Stimulated activated naive CD4-positive, alpha-beta T cell (primary cell): ENCODE measurements at places on chromosomes 13 and 19.

GRCh38 chr13:46817838-46818476 lies 21.0 kb upstream of the ESD start:
- no peak for DNase-seq

GRCh38 chr13:112703449-112704284 lies 13.8 kb downstream of the ATP11A start:
- DNase-seq: no peak

DNA sequence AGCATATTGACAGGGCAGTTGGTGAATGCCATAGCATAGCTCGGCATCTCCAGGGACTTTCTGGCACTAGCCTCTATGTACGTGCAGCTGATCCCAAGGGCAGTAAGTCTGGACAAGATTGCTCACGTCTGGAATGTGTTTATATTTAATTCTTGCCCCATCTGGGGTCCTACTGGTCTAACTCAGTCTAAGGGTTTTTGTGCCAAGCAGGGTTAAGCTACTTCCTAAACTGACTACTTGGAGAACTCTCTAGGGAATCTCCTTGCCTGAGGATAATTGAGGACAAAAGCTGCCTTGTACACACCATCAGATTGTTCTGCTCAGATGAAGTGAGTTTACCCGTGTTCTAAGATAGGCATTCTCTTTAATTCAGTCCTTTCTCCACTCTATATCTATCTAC lies 358.1 kb downstream of the MYO16 start:
- no peak for DNase-seq

GRCh38 chr13:106520251-106521054 lies 15.0 kb downstream of the EFNB2 start:
- DNase-seq: no peak

GRCh38 chr13:75685239-75685697 lies 49.1 kb downstream of the LMO7 start:
- no peak for DNase-seq

DNA sequence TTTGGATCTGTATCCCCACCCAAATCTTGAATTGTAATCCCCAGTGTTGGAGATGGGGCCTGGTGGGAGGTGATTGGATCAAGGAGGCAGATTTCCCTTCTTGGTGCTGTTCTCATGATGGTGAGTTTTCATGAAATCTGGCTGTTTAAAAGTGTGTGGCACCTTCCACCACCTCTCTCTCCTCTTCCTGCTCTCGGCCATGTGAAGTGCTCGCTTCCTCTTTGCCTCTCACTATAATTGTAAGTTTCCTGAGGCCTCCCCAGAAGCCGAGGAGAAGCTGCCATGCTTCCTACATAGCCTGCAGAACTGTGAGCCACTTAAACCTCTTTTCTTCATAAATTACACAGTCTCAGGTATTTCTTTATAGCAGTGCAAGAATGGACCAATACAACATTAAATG lies 15.7 kb downstream of the COMMD6 start:
- no peak for DNase-seq

DNA sequence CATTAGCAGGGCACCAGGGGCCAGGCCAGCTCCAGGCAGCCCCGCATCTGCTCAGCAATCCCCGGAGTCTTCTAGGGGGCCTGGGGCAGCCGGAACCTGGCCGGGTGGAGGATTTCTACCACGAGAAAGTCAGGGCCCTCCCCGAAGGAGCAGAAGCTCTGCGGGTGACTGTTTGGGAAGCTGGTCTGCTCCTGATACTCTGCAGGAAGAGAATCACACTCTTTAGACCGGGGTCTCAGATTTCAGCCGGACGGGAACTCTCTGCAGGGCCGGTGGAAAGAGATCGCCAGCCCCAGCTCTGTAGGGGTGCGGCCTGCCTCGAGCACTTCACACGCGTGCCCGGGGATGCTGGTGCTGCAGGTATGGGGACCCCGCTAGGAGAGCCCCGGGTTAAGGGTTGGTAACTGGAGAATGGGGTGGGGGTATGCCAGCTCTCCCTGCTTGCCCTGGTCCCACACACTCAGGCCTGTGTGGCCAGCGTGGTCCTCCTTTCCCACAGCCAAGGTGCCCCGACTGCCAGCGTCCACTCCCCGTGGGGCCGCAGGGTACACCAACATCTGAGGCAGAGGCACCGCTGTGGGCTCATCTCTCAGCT lies 20.1 kb downstream of the RASA3 start:
- no peak for DNase-seq

GRCh38 chr19:1882089-1882785 lies 3.1 kb downstream of the ABHD17A start:
- DNase-seq: peak; percentile 72

DNA sequence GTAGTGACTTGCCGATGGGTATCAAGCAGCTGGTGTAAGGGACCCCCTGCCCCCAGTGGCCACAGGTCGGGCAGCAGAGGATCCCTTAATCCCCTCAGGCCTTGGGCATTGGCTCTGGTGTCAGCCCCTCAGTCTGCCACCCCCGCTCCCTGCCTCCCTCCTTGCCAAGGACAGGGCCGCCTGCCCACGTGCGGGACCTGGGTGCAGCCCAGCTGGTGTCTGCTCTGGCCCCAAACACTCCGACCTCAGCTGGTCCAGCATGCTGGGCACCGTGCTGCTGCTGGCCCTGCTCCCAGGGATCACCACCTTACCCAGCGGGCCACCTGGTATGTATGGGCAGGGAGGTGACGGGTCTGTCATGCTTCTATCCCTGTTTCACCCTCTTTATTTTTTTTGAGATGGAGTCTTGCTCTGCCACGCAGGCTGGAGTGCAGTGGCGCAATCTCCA lies at the start of gene TGFBR3L:
Gene TGFBR3L (plus strand): TSS at position 233 of the 448 bp plus-strand sequence.
- no peak for DNase-seq

GRCh38 chr13:97238432-97238831 lies 16.3 kb downstream of the MBNL2 start:
- no peak for DNase-seq

GRCh38 chr19:9531933-9532332 lies 6.5 kb downstream of the ZNF426 start:
- DNase-seq: no peak

- DNase-seq: no peak
These were observed 12.6 kb upstream of the GARRE1 start for GRCh38 chr19:34241513-34242337.

DNA sequence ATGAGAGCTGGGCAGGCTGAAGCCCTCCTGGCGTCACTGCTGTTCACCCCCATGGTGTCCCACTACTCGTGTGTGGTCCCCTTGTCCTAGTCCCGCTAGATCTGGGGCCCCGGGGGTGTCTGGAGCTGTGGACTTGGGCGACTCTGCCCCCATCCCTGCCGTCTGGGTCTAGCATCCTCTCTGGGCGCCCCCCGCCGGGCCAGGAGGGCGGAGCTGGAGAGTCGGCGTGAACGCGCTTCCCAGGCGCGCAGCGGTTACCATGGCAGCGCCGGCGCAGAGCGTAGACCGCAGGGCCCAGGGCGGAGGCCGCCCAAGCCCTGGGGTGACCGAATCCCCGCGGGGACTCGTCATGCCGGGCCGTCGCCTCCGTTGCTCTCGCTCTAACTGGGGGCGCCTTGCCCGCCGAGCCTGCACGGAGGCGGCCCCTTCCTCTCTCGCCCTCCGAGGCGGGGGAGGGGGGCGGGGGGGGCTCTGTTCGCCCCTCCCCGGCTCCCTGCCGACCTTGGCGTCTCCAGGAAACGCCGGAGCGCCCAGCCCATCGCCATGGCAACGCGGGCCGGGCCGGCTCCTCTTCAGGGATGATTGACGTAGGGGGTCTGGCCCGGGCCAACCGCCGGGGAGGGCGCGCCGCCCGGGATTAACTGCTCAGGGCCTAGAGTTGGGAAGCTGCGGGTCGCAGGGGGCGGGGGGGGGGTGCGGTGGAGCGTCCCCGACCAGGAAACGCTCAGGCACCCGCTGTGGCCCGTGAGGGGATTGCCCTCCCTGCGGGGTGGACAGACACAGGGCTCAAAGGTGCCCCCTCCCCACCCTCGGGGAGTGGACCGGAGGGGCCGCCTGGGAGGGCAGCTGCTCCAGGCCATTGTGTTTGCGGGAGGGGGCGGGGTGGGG lies 8.9 kb downstream of the ISYNA1 start:
- peak; percentile 81 for DNase-seq

DNA sequence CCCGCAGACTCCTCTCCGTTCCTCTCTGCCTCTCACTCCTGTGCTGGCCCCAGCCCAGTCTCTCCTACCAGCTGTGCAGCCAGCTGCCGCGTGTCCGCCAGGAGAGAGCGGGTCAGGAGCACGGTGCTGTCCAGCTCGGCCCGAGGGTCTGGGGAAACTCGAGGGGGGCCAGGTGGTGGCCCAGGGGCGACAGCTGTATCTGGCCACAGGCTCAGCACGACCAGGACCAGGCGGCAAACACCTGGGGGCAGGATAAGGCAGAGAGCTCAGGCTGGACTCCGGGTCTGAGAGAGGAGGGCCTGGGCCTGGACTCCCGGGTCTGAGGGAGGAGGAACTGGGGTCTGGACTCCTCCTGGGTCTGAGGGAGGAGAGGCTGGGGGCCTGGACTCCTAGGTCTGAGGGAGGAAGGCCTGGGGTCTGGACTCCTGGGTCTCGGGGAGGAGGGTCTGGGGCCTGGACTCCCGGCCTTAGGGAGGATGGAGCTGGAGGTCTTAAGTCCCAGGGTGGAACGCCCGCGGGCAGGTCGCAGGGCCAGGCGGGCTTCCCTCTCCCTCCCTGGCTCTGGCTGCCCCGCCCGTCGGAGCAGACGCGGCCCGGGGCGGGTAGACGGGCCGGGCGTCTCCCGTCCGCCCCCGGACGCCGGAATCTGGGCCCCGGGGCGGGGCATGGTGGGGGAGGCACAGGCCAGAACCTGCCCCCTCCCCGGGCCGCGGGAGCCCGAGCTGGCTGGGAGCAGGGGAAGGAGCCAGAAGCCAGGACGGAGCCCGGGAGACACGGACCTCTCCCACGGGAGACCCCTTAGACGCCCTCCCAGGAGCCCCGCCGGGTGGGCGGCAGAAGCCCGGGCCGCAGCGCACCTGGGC lies 1.3 kb downstream of the IL11 start:
- DNase-seq: no peak

- no peak for DNase-seq
These were observed 6.0 kb upstream of the NCCRP1 start for GRCh38 chr19:39190768-39191167.

DNA sequence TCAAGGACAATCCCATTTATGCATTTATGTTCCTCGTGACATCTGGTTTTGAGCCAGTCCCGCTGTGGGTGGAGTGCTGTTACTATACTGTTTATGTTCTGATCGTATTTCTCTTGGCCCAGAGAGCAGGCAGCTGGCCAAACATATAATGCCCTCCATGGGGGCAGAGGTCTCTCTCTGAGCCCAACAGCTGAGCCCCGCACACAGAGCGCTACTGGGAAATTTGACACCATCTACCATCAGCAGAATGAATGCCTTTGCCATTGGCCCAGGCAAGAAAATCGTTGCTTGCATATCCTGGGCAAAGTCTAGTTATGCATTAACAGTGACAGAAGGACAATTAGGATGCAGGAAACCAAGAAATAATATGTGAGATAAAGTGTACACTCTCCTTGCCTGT lies 126.8 kb upstream of the CACNA1A start:
- no peak for DNase-seq

- DNase-seq: no peak
These were observed 3.5 kb downstream of the PAK4 start for GRCh38 chr19:39129116-39129515.

DNA sequence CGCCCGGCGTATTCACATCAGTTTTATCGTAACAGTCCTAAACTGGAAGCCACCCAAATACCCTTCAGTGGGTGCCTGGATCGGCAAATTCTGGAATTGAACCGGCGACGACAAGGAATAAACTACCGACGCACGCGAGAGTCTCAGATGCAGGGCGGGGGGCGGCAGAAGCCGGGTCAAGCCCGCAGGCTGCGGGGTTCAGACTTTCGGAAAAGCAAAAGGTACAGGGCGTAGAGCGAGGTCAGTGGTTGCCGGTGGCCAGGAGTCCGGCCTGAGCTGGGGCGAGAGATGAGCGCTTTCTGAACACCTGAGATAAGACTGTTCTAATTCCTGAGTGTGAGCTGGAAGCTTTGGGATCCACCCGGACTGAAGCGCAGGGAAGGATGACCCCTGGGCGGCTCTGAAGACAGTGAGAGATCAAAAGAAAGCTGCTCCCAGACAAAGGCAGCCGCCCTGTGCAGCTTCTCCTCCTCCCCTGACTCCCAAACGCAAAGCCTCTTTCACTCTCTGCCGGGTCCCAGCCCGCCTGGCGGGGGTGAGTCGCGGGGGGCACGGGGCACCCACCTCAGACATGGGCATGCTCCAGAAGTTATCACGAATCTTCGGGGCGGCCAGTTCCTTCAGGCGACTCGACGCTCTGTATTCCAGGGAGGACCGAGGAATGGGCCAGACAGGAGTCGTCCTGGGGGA lies 26.2 kb upstream of the MIER2 start:
- DNase-seq: no peak

- DNase-seq: no peak
These were observed 15.9 kb upstream of the TICAM1 start for GRCh38 chr19:4847190-4847973.

DNA sequence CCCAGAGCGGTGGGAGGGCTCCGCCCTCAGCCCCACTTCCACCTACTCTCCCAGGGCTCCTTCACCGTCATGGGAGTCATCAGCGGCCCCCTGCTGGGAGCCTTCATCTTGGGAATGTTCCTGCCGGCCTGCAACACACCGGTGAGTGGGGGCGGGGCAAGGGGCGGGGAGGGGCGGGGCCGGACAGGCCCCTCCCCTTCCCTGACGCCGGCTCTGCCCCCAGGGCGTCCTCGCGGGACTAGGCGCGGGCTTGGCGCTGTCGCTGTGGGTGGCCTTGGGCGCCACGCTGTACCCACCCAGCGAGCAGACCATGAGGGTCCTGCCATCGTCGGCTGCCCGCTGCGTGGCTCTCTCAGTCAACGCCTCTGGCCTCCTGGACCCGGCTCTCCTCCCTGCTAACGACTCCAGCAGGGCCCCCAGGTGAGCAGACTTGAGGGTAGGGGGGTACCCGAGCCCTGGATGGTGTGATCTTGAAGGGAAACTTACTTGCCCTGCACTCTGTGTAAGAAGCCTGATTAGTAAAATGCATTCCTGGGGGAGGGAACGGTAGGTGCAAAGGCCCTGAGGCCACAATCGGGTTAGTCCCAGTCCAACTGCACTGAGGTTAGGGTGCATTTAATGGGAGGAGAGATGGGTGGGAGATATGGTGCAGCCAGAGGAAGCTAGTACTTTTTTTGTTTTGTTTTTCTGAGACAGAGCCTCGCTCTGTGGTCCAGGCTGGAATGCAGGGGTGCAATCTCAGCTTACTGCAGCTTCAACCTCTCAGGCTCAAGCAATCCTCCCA lies 12.1 kb downstream of the SLC5A5 start:
- DNase-seq: no peak

GRCh38 chr19:33482476-33482875 lies 39.1 kb downstream of the PEPD start:
- DNase-seq: no peak
